HuH-7 (cell line): ENCODE measurements at places on chromosomes 1 and 21.

DNA sequence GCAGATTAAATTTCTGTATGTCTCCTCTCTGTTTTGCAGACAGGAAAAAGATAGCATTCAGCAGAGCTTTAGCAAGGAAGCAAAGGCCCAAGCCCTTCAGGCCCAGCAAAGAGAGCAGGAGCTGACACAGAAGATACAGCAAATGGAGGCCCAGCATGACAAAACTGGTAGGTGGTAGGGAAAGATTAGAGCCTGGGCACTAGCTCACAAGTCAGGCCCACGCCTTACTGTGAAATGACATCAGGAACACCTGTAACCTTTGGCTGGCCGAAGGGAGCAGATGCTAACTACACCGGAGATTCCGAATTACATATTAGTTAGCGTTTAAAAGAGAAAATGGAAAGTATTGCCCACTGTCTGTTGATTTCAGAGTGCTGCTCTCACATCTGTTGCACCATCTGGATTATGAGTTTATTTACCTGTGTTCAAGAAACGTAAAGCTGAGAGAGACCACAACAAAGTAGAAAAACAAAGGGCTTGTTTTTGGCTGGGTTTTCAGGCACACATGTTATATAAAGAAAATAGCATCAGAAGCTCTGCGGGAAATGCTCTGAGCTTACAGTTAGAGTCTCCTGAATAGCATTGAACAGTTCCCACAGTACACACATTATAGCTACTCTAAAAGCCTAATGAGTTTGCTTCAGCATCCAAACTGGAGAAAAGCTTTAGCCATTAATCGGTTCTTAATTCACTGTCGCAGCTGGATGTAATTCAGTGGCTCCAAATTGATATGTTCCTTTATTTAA, 160.0 kb downstream of the SDCCAG8 start:
- no peak for DNase-seq

- no peak for DNase-seq
Observed at GRCh38 chr1:173448945-173449344, 28.2 kb upstream of the PRDX6 start.

GRCh38 chr1:38222891-38223290, 176.3 kb upstream of the POU3F1 start:
- no peak for DNase-seq

DNA sequence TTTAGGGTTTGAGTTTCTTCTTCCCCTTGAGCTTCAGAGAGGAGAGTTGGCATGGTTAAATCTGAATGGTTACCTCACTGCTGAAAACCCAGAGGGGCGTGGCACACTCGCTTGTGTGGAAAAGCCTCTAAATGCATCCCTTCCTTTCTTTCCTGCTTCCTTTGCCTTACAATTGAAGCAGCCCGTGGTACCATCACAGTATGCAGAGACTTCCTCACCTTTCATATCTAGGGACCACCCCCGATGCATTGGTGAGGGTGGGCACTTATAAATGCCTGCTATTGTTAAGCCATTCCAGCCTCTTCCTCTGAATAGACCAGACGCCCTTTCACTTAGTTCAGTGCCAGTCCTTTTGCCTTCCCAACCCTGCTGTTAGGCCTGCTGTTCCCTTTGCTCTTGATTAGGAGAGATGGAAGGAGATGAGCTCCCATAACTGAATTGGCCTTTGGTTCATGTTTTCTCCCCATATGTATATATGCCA, 21.9 kb upstream of the LAX1 start:
- DNase-seq: no peak

GRCh38 chr1:86448670-86449069, 20.1 kb upstream of the CLCA1 start:
- DNase-seq: no peak

- no peak for DNase-seq
Observed at GRCh38 chr1:226635456-226635941, 86.9 kb downstream of the STUM start.

- DNase-seq: peak; percentile 18
Observed at GRCh38 chr1:182484531-182485257, 34.7 kb downstream of the RGSL1 start.

- no peak for DNase-seq
Observed at GRCh38 chr1:113519556-113519955, 129.2 kb downstream of the MAGI3 start.

DNA sequence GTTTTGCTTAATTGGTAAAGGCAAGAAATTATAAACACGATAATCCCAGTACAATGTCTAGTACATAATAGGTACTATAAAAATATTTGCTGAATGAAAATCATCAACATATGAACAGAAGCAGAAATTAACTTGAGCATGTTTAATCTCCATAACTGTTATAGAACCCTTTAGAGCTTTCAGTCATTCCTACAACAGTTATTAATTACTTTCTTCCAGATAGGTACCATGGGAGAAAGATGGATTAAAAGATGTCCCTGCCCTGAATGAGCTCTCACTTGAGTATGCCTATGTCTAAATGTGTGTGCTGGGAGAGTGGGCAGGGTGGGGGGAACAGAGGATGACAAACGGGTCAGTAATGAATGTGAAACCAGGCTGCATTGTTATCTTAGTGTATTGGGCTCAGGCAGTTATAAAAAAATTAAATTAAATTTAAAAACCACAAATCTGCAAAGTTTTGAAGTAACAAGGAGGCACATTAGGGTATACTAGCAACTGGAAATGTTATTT, 2.4 kb downstream of the EPS15 start:
- DNase-seq: no peak

- peak; percentile 22 for DNase-seq
Observed at GRCh38 chr1:109040989-109041620, 797 bp downstream of the WDR47 start.

DNA sequence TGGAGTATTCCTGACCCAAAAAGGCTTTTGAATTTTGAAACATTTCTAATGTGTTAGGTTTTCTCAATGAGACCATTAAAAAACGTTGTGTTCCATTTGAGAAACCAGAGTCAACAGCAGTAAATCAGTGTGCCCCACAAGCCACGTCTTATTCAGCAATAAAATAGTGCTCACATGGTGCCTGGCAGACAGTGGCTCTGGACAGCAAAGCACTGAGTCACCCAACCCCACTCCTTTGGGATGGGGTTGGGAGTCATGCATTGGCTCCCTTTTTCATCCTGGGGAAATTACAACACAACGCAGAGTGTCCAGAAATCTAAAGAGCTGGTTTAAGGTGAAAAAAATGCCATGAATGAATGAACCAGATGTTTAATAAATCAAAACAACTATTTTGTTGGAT, 46.5 kb downstream of the KCNJ15 start:
- no peak for DNase-seq

GRCh38 chr21:36471254-36471723, 8.6 kb downstream of the CLDN14 start:
- no peak for DNase-seq

DNA sequence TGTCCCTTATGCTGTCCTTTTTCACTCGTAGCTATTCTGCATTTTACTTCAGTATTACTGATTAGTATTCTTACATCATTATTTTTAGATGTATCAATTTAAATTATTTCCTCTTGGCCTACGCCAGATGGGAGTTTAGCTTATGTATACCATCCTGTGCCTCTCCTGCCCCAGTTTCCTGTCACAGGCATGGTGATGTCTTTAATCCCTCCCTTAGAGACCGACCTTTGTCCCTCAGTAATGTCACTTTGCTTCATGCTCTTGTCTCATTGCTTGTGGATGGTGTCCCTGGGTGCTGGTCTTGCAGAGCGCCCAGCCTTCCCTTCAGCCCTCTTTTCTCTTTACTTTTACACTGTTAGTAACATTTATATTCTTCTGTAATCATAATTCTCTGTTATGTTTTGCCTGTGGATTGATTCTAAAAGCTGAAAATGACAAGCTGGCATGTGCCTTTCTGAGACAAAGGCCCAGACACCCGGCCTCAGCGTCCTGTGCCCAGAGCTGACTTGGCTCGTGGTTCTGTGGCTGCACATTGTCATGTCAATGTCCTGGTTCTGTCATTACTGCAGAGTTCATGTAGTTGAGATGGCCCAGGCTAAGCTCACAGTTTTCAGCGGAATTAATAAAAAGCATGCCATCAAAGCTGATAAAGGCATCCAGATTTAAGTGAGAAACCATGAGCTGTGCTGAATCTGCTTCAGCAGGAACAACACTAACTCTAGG, 100.7 kb downstream of the MTR start:
- no peak for DNase-seq

DNA sequence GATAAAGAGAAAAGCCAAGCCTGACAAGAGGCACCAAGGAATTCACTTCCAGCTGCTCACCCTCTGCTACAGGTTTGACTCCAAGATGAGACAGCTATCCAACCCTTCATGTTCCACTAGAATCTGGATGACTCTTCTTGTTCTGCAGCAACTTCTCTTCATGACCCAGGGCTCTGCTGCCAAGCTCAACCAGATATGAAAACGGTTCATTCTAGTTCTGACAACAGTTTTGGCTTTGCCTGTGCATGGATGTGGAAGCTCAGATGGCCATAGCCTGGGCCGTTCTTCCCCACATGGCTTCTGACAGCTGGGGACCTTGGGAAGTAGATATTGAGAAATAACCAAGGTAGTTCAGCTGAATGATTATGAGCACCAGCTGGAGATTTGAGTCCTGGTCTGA, 13.7 kb downstream of the PI4KB start:
- DNase-seq: no peak

GRCh38 chr1:48033495-48034045, 36.4 kb upstream of the TRABD2B start:
- DNase-seq: no peak

- no peak for DNase-seq
Observed at GRCh38 chr1:117372863-117373412, 5.7 kb downstream of the MAN1A2 start.

DNA sequence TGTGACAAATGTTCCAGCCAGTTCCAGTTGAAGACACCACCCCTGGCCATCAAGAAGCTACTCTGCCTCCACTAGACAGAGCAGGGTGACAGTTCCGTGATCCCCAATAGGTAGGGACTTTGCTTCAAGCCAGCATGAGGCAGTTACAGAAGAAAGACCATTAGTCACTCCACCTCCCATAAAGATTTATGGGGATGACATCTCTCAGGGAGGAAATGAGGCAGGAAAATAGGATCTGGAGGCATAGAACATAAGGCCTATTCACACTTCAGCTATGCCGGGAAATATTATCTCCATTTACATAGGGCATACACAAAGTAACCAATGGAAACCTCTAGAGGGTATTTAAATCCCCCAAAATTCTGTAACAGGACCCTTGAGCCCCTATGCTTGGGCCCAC, 3.5 kb upstream of the GBP7 start:
- no peak for DNase-seq

DNA sequence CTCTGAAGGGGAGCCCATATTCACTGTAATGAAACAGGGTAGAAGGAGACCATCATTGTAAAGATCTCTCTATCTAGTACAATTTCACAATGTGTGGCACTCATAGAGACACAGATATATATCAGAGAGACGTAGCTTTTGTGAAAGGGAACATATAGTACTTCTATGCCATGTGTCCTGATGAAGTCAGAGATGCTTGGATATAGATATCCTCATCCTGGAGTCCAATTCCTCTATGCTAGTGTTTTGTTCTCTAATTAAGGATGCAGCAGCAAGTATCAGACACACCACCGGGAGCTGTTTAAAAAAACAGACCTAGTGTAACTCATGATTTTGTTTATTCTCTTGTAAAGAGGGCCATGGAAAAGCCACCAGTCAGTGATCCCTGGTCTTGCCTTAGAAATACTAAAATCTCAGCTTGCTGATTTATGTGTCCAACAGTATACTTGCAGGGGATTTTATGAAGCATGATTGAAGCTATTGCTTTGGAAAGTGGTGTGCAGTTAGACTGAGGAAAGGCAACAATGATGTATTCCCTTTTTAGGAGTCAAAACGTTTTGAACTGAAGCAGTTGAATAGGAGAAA, 2.5 kb downstream of the NCAM2 start:
- no peak for DNase-seq

DNA sequence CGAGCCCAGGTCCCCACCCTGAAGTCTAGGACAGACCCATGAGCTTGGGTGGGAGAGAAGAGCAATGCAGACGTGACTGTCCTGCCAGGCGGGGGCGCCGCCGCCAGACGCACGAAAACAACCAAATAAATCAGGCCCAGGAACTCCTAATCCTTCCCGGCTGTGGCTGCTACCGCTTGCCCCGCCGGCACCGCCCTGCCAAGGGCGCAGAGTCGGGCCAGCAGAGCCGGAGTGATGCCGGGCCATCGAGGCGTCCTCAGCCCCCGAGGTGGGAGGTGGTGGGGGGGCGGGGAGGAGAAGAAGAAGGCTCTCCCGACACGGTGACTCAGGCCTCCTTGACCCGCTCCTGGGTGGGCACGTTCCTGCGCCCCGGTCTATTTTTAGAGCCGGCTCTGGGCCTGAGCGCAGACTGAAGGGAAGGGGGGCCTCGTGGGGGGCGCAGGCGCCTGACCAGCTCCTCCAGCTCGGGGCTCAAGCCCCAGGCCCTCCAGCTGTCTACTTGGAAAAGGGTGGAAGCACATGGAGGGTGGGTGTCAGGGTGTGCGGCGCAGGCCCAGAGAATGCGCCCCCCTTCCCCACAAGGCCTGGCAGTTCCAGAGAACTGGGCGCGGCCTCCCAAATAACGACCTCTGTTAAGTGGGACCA, 10.7 kb upstream of the COL16A1 start:
- DNase-seq: peak; percentile 78
